ENCODE measurements at places on chromosomes 6 and 20.

DNA sequence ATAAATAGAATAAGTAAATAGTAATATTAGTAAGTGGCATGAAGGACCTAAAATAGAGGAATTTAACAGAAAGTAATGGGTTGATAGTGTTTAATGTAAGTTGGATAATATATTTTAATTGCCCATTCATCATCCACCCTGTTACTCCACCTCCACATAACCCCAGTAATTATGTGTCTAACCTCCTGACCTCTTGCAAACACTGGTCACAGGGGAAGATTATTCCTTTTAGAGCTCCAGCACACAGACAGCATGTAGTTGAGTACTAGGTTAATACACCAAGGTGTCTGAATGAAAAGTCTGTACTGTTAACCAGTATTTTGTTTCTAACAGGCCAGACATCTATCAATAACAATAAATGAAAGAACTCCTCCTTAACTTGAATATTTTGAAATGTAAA lies 92.4 kb upstream of the EYS start:
- no peak for DNase-seq

- no peak for DNase-seq
These were observed 17.2 kb upstream of the AHI1 start for GRCh38 chr6:135514706-135515105.

DNA sequence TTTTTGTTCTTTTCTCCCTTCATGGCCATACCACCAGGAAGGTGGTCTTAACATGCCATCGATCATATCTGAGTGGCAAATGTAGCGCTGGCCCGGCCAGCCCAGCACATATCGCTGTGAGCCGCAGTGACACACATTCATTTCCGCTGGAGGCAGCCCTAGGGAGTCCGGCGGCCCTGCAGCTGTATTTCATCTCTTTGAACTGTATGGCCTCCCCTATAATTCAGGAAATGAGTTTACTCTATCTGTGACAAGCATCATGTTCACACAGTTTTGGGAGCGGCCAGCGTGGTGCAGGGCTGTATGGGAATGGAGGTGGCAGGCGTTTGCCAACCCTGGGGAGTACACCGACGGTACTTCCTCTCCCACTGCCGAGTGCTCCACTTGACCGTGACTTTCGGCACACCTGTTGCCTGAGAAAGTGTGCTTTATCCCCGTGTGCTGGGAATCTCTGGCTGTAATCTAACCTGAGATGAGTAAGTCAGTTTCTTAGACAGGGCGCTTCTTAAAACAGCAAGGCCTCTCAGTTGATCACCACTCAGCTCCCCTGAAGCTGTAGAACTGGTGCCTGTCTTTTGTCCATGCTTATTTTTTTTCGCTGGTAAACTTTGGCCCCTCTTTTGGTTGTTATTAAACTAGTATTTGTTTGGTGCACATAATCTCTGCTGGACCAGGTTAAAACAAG lies 257.1 kb upstream of the TAB2 start:
- DNase-seq = no peak

- no peak for DNase-seq
These were observed 18.5 kb upstream of the KCNK5 start for GRCh38 chr6:39247667-39248194.

- DNase-seq = no peak
These were observed 40.5 kb downstream of the PLN start for GRCh38 chr6:118588626-118589025.

- no peak for DNase-seq
These were observed 144.9 kb downstream of the SH3BGRL2 start for GRCh38 chr6:79776076-79776475.

DNA sequence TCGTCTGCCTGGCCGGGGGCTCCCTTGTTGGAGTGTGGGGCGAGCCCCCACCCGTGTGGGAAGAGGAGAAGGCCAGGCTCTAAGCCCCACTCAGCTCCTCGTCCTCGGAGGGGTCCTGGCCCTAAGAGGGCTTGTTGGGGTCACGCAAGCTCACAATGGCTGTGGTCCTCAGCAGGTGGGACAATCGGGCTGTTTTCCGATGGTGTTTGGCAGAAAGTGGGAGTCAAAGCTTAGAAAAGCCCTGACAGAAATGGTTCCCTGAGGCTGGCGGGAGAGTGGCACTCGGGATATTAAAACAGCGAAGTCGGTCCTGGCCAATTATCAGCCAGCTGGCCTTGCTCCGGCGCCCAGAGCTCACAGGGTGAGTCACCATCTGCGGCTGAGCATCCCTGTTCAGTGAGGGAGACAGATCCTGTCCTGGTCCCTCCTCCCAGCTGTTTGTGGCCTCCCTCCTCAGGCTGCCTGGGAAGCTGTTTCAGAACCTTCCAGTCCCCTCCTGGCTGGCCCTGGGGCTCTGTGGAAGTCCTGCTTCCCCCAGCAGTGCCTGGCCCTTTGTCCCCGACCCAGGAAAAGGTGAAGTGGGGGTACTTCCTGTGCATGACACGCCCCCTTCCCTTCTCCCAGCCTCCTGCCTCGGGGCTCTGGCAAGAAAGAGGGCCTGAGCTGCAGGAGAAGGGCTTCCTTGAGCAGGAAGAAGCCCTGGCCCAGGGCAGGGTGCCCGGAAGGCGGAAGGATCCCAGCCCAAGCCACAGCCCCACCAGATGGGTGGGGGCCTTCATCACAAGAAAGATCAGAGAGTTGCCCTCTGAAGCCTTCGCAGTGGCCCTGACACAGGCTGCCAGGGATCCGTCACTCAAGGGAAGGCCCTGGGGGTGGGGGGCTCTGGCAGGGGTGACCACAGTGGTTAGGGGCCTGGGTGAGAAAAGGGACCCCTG lies 53.6 kb upstream of the BHLHE23 start:
- peak; percentile 36 for DNase-seq

GRCh38 chr6:49739423-49739822 lies 4.8 kb downstream of the CRISP3 start:
- DNase-seq = no peak

GRCh38 chr6:170022291-170022722 lies 268.6 kb downstream of the DLL1 start:
- DNase-seq = no peak

All from coronary artery (tissue), 2 donors.